HCT116 (cell line): ENCODE measurements at places on chromosomes 5 and 9. TPM values are rescaled to one million over a fixed set of nuclear protein-coding genes. Genes with fewer than 3 reads are reported as not detected.
A peak's percentile ranks its signal among the peaks of the same experiment; 100 is the strongest.

DNA sequence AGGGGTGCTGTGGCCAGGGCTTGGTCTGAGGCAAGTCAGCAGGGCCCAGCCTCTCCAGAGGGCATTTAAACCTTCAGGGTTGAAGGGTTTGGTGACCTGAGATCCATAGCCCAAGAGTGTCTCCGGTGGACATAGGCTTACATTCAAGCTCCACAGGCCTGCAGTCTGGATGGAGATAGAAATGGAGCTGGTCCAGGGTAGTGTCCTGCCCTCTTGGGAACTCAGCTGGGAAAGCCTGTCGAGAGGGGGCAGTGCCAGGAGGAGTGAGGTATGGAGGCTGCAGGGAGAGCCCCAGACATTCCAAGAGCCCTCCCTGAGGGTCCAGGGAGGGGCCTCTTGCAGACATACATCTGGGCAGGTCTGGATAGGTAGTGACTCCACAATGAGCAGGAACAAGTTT lies 177.0 kb upstream of the MVB12B start:
- DNase-seq = no peak

DNA sequence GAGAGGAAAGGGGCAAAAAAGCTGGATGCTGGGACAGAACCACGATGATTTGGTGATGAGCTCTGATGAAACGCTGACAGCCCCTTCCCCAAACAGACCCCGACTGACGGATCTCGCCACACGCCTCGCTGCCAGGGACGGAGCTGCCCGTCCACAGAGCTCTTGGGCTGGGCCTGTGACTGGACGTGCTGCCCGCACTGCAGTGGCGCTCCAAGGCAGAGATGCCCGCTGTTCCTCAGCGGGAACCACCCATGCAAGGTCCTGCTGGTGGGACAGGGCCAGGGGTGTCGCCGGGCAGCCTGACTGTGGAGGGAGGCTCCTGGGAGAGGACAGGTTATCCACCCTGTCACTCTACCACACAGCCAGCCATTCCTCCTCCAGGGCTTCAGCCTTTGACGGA lies 66.0 kb upstream of the SARDH start:
- no peak for DNase-seq

ZNF366 gene
- not detected for total RNA-seq

MPDZ gene
- total RNA-seq = 0.12 TPM

DNA sequence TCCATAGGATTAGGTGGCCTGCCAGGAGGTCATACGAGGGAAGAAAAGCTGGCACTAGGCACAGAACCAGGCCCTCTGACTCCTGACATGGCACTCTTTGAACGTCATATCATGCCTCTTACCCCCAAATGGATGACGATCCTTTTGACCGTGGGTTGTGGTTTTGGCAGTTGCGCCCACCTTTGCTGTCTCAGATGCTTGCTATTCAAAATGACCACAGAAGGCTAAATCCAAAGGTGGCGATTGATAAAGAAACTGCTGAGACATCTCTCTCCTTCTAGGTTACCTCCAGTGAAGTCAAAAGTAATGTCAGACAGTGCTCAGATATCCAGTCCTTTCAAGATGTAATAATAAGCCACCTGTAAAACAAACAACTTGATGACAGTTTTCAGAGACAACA lies 385.0 kb downstream of the EFNA5 start:
- DNase-seq = no peak

SHOC1 gene
- 1.1 TPM for total RNA-seq

RNF183 gene
- total RNA-seq = 0.12 TPM

CDX1 gene
- total RNA-seq = not detected

WNK2 gene
- 24.4 TPM for total RNA-seq

DNA sequence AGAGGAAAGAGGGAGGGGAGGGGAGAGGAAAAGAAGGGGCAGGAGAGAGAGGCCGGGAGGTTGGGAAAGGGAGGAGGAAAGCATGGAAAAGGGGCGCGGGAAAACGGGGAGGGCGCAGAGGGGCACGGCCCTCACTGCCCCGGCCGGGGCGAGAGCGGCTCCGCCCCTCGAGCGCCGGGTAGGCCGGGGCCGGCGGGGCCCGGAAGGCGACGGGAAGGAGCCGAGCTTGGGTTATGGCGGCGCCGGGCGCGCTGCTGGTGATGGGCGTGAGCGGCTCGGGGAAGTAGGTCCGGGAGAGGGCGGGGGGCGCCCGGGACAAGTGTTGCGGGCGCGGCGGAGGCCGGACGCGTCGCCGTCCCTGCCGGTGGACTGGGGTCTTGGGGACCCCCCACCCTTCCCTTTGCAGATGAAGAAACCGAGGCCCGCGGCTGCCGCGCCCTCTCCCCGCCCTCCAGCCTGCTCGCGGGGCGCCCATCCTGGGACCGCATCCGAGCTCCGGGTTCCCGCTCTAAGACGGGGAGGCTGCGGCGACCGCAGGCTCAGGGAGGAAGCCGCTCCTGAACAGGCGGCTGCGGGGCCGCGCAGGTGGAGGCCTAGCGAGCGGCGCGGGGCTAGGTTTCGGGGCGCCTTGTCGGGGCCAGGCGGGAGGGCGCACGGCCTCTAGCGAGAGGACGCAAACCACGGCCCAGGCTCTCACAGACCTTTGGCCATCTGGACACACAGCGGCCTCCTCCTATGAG lies at the start of gene IDNK:
TSS of gene IDNK (plus strand) at position 205 of the 740 bp plus-strand sequence. CDS start at position 234, 29 bp downstream.
- peak; percentile 10 for DNase-seq

DNA sequence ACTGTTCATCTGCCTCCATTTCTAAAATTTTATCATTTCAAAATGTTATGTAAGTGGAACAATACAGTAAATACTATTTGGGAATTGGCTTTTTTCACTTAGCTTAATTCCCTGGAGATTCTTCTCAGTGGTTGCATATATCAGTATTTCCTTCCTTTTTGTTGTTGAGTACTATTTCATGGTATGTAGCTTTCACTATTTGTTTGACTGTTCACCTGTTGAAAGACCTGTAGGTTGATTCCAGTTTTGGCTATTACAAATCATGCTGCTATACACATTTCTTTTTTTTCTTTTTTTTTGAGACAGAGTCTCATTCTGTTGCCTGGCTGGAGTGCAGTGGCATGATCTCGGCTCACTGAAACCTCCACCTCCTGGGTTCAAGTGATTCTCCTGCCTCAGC lies 33.0 kb upstream of the PWWP2A start:
- DNase-seq = no peak

DNA sequence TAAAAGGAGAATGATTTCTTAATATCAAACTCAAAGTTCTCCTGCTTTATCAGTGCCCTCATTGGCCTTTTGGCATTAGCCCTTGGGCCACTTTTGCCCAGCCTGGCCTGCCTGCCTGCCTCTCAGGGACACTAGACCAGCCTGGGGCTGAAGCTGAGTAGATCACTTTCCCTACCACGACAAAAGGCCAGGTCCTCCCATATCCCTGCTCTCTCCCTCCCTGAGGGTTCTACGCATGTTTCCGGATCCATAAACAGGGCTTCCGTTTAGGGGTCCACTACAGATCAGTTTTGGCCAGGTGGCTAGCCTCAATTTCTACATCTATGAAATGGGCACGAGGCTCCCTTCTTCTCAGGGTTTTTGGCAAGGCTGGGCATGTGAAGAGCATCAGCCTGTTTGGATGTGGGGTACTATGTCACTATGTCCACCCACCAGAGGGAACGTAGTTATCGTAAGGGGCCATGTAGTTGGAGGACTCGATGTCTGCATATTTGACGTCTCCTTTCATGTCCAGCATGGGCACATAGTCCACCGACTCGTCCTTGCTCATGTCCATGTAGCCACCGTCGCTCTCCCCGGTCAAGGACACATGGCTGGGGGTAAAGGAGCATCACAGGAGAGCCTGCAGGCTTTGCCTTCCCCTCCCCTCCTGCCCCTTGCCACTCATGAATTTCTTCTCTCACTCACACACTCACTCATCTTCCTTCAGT lies 34.0 kb downstream of the PDGFRB start:
- no peak for DNase-seq

DNA sequence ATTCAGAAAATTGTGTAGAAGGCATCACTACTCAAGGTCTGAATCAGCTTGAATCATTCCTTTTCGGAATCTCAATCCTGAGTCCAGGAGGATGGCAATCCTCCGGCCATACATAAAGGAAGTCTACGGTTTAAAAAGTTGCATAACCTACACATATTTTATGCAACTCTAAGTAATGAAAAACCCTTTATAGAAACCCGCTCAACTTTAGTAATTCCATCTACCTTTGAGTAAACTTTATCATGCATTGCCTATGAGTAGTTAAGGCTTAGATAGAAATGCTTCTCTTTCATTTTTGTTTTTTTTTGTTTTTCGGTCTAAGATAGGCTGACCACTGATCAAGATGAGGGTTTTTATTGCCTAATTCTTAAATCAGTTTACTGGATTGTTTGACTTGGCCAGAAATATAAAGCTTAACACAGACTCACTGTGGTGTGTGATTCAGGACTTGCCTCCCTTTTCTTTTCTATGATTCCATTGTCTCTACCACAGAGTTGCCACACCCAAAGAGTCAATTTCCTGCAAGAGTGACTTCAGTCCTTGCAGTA lies 85.0 kb downstream of the LURAP1L start:
- DNase-seq = peak; percentile 52

DNA sequence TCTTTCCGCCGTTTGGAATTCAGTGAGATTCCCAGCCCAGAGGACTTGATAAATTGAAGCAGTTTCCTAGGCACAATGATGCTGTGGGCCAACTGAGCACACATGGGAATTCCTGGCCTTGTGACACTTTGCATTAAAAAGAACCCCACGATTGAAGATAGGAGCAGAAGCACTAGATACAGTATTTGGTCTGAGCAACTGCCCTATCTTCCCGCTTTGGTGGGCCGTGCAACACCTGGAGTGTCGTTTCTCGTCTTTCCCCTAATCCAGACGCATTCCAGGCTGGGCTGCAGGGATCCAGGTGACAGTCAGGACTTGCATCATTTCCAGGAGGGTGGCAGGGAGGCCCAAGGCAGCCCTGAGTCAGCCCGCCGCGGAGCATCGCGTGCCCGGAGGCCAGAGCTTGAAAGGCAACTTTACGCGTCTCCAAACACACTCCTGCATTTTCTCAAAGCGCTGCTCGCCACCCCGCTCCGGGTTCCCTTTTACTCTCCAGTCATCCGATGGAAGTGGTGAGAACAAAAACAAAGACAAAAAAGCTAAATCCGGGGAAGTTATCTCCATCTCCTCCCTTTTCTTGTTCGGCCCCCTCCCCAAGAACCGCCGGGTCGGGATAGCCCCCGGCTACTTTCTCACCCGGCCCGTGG lies 753 bp upstream of the STC2 start:
- DNase-seq = peak; percentile 54

- DNase-seq = no peak
Observed at GRCh38 chr9:125986966-125987365, 239.8 kb downstream of the PBX3 start.

- no peak for DNase-seq
Observed at GRCh38 chr5:34669931-34670516, 13.9 kb downstream of the RAI14 start.

GRCh38 chr9:130627051-130627450 lies 37.3 kb upstream of the PRDM12 start:
- no peak for DNase-seq

GRCh38 chr9:75937521-75938258 lies 47.2 kb downstream of the PCSK5 start:
- no peak for DNase-seq

- no peak for DNase-seq
Observed at GRCh38 chr5:21910731-21911130, 942.4 kb downstream of the CDH12 start.

DNA sequence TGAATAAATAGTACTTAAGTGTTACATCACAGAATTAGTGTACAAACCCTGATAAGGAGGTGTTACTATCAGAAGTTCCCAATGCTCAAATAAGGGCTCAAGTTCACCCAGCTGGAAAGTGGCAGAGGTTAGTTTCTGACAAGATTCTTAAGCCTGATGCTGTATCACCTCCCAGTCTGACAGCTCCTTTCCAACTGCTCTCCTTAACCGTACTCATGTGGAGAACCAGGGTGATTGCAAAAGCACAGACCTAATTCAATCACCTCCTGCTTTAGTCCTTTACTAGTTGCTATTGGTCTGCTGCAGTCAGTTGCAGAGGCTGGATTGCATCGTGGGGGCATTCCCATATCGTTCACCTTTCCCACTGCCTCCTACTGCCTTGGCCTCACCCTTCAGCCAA lies 100.4 kb upstream of the ZNF618 start:
- no peak for DNase-seq

DNA sequence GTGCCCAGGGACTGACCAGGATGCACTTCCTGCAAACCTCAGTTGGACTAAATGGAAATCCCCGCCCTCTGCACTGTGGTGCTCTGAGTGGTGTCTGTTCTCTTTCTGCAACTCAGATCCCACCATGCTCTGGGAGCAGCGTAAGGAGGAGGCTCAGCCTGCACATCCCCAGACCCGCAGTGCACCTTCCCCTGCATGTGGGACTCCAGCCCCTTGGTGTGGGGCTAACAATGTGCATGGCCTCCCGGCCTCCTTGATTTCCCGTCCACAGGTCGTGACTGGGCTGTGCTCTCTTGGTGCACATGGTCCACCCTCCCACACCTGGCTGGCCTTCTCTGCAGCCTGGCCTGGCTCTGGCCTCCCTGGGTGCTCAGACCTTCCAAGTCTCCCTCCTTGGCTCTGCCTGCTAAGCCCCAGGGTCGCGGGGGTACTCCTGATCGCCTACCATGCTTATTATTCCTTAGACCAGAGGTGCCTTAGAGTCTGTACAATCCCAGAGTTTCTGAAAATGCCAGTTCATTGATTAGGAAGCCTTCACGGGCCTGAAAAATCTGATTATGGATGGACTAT lies 397.5 kb downstream of the IRX2 start:
- no peak for DNase-seq

DNA sequence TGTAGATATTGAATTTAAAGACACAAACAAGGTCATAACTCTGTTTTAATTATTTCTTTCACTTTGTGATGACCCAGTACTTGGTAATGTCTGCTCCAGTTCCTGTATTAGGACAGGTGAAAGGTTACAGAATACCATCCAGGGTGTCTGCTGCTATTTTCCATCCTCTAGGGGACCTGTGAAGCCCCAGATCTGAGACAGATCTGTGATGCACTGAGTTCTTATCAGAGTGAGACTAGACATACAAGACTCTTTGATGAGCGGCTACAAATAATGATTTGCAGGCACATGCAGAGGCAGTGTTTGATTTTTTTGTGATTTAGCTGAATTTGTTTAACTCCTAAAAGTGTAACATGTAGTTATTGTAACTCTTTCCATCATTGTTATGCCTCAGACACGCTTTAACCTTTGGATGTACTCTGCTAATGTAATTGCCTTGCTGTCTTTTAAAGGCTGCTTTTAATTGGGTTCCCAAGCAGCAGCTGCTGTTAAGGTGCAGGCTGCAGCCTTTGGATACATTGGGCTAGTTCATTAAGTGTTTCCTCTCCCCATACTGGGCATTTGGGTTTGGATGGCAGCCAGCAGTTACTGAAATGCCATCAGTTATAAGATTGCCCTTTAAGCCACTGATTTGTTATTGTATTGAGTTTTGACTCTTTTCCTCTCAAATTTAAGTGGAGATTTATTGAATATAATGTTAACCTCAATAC lies 63.3 kb downstream of the RASGRF2 start:
- DNase-seq = no peak

NTNG2 gene
- total RNA-seq = 2.5 TPM

- DNase-seq = no peak
Observed at GRCh38 chr5:136090319-136090718, 42.3 kb upstream of the SMAD5 start.

GRCh38 chr5:176427971-176428370 lies 11.6 kb upstream of the CLTB start:
- peak; percentile 22 for DNase-seq

WNT8A gene
- not detected for total RNA-seq

- no peak for DNase-seq
Observed at GRCh38 chr9:95480346-95480745, 36.4 kb downstream of the PTCH1 start.

CDK7 gene
- 67.0 TPM for total RNA-seq

- DNase-seq = no peak
Observed at GRCh38 chr5:55629815-55630214, 82.3 kb downstream of the SLC38A9 start.

FOXD1 gene
- 26.8 TPM for total RNA-seq

- DNase-seq = no peak
Observed at GRCh38 chr5:40360685-40361084, 319.0 kb upstream of the PTGER4 start.
